ENCODE measurements at places on chromosomes 5 and 9.

DNA sequence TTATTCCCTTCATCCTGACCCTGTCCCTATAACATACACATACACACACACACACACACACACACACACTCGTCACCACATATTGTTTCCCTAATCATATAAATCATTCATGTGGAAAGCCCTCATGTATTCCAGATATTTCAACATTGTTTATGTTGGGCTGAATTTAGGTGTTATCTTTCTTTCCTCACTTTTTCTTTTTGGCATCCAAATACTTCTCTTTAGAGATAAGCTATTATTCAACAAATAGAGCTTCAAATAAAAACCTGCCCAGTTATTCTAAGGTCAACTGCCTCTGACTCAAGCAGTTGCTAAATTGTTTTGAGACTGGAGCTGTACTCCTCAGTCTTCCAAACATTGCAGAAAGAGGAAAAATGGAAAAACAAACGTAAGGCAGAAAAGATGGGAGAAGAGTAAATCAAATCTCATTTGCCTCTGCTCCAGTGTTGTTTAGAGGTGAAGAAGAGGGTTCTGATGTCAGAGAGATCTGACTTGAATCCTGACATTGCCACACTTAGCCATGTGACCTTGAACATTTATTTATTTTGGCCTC is 215.7 kb downstream of the GAS1 start:
- DNase-seq = no peak
- no peaks in the 10 kb centered on the region for H3K4me1 ChIP-seq
- H3K27me3 ChIP-seq = no peaks in the 10 kb centered on the region

DNA sequence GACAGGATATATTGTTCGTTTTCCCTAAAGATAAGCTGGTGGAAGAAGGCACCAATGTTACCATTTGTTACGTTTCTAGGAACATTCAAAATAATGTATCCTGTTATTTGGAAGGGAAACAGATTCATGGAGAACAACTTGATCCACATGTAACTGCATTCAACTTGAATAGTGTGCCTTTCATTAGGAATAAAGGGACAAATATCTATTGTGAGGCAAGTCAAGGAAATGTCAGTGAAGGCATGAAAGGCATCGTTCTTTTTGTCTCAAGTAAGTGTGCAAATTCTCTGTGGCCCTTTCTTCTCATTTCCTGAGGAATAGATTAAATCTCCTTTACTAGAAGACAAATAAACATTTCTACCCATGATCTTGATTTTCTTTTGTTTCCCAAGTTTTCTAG is 38.0 kb downstream of the OSMR start:
- no peaks in the 10 kb centered on the region for H3K36me3 ChIP-seq
- no peak for DNase-seq
- H3K27ac ChIP-seq = no peak overlapping the region

GRCh38 chr5:138963763-138964371 is 88.7 kb upstream of the LRRTM2 start:
- H3K4me1 ChIP-seq = no peaks in the 10 kb centered on the region
- no peaks in the 10 kb centered on the region for H3K27me3 ChIP-seq

GRCh38 chr5:67876371-67876770 is 339.2 kb upstream of the PIK3R1 start:
- no peak for DNase-seq
- no peak overlapping the region for H3K27ac ChIP-seq
- H3K36me3 ChIP-seq = no peaks in the 10 kb centered on the region

- no peak for DNase-seq
- no peaks in the 10 kb centered on the region for H3K27me3 ChIP-seq
- H3K4me3 ChIP-seq = peak overlapping the region; percentile 86
- peaks cover 28% of the 10 kb centered on the region for H3K4me1 ChIP-seq
- peak overlapping the region; percentile 80 for H3K27ac ChIP-seq
Observed at GRCh38 chr5:149999866-150000255, 593 bp downstream of the TIGD6 start.

GRCh38 chr5:113806904-113807303 is 293.4 kb downstream of the YTHDC2 start:
- no peaks in the 10 kb centered on the region for H3K36me3 ChIP-seq
- H3K27ac ChIP-seq = no peak overlapping the region
- H3K4me3 ChIP-seq = no peak overlapping the region
- H3K27me3 ChIP-seq = no peaks in the 10 kb centered on the region
- H3K4me1 ChIP-seq = no peaks in the 10 kb centered on the region

DNA sequence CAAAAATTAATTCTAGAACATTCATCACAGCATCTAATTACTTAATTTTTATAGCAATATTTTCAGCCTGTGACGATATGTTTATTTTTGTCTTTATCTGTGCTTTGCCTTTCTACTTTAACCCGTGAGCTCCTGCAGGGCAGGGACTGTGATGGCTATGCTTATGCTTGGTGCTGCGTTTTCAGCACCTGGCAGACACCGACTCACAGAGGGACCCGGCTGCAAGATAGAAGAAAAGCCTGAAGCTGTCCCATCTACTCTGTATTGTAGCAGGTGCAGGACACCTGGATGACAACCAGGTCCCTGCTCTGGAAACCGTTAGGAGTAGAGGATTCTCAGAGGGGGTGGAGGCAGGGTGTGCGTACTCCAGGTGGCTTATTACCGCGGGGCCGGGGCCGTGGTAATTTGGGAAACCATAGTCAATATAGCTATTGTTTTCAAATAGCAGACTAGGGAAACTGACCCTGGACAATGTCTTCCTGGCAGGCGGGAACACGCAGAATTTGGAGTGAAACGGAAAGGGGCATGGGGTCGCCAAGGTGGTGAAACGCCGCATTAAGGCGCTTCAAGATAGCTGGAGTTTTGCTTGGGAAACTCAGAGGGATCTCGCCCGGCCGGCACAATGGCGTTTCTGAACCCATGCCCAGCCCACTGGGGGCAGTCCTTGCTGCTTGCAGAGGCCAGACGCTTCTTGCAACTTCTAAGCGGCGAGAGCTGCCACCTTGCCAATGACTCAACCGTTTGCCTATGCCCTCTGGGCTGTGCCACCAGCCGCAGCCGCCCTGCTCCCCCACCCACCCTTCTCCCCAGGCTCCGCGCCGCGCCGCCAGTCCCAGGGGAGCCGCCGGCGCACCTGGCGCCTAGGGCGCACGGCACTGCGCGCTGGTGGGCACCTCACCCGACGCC is 140.1 kb upstream of the PALM2AKAP2 start:
- no peak overlapping the region for H3K27ac ChIP-seq
- no peaks in the 10 kb centered on the region for H3K36me3 ChIP-seq
- H3K27me3 ChIP-seq = no peaks in the 10 kb centered on the region
- H3K4me3 ChIP-seq = no peak overlapping the region
- no peaks in the 10 kb centered on the region for H3K4me1 ChIP-seq

DNA sequence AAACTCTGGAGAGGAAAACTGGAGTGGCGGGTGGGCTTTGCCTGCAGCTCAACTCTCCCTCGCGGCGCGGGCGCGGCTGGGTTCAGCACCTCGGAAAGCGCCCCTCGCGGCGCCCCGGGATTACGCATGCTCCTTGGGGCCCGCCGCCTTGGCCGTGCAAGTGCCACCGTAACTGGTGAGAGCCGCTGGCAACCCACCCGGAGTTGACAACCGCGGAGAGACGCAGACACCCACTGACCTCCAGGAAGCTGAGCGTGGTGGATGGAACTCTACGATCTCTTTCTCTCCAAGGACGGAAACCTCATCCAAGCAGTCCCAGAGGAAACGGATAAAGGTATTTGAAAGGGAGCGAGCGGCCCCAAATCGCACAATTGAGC is 194 bp upstream of the RXFP3 start:
- no peak overlapping the region for H3K4me3 ChIP-seq
- H3K4me1 ChIP-seq = no peaks in the 10 kb centered on the region
- no peaks in the 10 kb centered on the region for H3K36me3 ChIP-seq
- no peak overlapping the region for H3K27ac ChIP-seq

GRCh38 chr9:1875921-1876448 is 139.2 kb upstream of the SMARCA2 start:
- DNase-seq = no peak
- no peak overlapping the region for H3K27ac ChIP-seq
- H3K36me3 ChIP-seq = no peaks in the 10 kb centered on the region
- H3K27me3 ChIP-seq = no peaks in the 10 kb centered on the region

DNA sequence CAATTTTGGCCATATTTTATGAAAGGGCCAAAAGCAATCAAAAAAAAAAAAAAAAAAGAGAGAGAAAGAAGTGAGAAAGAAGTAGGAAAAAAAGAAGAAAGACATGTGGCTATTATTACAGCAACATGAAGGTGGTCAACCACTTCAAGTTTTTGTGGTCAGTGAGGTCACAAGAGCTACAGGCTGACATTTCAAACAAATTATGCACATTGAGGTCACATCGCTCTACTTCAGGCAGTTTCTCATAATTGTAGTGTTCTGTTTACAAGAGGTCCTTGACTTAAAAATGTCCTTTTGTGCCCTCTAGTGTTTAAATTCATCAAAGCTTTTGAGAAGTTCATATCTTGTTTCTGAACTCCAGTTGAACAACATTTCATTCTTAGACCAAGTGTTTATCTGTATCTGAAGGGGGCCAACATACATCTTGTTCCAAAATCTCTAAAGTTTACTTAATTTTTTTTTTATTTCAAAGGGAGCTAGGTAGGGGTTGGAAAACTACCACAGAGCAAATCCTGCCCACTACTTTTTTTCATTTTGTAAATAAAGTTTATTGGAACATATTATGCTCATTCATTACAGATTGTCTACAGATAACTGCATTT is 513.1 kb downstream of the PDE4D start:
- no peaks in the 10 kb centered on the region for H3K4me1 ChIP-seq
- peak; percentile 27 for DNase-seq
- H3K4me3 ChIP-seq = no peak overlapping the region
- H3K36me3 ChIP-seq = no peaks in the 10 kb centered on the region
- H3K27me3 ChIP-seq = no peaks in the 10 kb centered on the region

GRCh38 chr5:53166183-53166495 is 56.6 kb upstream of the MOCS2 start:
- no peaks in the 10 kb centered on the region for H3K27me3 ChIP-seq
- H3K36me3 ChIP-seq = no peaks in the 10 kb centered on the region
- H3K4me3 ChIP-seq = no peak overlapping the region
- no peak overlapping the region for H3K27ac ChIP-seq
- H3K4me1 ChIP-seq = no peaks in the 10 kb centered on the region

DNA sequence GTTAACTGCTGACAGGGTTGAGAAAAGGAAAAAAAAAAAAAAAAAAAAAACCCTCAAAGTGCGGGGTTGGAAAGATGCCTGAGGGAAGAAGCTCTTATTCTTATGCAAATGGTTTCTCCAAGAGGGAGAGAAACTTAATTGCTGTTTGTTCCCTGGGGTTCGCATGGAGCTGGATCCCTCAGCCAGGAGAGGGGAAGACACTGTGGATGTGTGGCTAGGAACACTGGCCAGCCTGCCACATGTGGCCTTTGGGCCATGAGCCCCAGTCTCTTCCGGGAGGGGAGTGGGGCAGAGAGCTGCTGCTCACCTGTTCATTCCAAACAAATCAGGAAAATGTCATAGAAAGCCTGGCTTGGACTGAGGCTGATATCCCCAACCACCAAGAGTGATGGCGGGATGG is 9.4 kb upstream of the SCGB3A2 start:
- no peaks in the 10 kb centered on the region for H3K36me3 ChIP-seq
- H3K4me1 ChIP-seq = no peaks in the 10 kb centered on the region
- no peak overlapping the region for H3K4me3 ChIP-seq

DNA sequence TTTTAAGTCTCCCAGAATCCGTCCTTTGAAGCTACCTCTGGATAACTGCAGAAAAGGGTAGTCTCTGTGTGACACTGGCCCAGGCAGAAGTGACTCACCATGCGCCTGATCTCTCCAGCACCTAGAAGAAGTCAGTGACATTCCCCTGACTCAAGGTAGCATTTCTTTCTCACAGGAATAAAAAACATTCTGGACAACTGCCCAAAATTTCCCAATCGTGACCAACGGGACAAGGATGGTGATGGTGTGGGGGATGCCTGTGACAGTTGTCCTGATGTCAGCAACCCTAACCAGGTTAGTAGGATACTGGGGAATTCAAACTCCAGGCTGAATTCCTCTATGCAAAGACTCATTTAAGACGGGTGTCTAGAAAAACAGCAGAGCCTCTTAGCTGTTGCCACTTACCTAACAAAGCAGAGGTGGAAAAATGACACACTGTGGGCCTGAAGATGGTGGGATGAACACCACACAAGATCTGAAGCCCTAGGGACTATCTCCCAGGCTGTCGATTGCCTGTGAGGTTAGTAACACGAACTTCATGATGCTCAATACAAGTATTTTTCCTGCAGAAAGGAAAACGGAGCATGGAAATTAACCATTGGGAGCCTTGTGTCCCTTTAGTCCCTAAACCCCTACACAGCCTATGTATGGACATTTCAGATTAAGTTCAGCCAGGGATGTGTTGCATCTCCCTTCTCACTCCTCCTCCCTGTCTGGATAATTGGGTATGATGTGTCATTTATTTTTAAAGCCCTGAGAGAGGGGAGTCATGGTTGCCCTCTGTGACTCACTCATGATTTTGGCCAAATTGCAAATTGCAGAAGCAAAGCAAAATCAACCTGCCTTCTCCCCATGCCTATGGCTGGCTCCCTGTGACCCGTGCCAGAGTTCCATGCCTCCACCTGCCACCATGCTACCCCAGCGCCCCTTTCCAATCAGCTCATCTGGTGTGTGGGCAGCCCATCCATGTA is 37.2 kb downstream of the THBS4 start:
- no peaks in the 10 kb centered on the region for H3K27me3 ChIP-seq
- DNase-seq = no peak
- no peaks in the 10 kb centered on the region for H3K36me3 ChIP-seq
- no peaks in the 10 kb centered on the region for H3K4me1 ChIP-seq
- no peak overlapping the region for H3K4me3 ChIP-seq
- no peak overlapping the region for H3K27ac ChIP-seq

- H3K36me3 ChIP-seq = no peaks in the 10 kb centered on the region
- H3K27me3 ChIP-seq = no peaks in the 10 kb centered on the region
- no peaks in the 10 kb centered on the region for H3K4me1 ChIP-seq
- H3K27ac ChIP-seq = no peak overlapping the region
Observed at GRCh38 chr9:121023064-121023463, 27.0 kb downstream of the C5 start.

- no peaks in the 10 kb centered on the region for H3K36me3 ChIP-seq
- H3K4me3 ChIP-seq = peak overlapping the region; percentile 53
- H3K4me1 ChIP-seq = peaks cover 27% of the 10 kb centered on the region
- DNase-seq = no peak
- no peaks in the 10 kb centered on the region for H3K27me3 ChIP-seq
Observed at GRCh38 chr9:129414377-129414992, 206.4 kb downstream of the C9orf50 start.

DNA sequence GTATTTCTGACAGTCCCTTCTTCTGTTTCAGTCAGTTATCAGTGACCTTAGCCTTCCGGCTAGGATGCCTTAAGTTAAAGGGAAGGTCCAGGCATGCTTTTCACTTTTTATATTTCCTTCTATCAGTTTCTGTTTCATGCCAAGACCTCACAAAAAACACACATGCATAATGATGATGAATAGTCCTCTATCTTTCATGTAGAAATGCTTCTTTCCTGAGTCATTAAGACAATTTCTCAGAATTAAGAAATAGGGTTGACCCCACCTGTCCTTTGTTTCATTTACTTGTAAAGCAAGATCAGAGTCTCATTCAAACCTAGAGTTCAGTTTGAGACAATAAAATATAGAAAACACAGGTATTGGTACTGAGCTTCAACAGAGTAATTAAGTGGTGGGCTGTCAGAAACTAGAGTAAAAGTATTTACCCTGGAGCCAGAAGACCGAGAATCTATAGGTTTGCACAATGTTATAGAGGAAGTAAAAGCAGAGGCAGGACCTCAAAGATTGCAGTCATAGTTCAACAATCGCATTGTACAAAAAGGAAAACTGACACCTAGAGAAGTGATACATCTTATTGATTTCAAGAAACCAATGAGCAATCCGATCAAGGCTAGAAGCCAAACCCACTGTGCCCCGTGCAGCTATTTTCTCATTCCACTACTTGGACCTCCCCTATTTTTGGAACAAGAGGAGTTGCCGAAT is 118.7 kb upstream of the PUM3 start:
- no peaks in the 10 kb centered on the region for H3K27me3 ChIP-seq
- H3K36me3 ChIP-seq = no peaks in the 10 kb centered on the region
- no peak overlapping the region for H3K27ac ChIP-seq

Measured in CD4-positive, alpha-beta memory T cell (primary cell).